ENCODE measurements at places on chromosomes 3 and 15.

GRCh38 chr15:94745371-94745770 lies 514.0 kb downstream of the MCTP2 start:
- DNase-seq: no peak

DNA sequence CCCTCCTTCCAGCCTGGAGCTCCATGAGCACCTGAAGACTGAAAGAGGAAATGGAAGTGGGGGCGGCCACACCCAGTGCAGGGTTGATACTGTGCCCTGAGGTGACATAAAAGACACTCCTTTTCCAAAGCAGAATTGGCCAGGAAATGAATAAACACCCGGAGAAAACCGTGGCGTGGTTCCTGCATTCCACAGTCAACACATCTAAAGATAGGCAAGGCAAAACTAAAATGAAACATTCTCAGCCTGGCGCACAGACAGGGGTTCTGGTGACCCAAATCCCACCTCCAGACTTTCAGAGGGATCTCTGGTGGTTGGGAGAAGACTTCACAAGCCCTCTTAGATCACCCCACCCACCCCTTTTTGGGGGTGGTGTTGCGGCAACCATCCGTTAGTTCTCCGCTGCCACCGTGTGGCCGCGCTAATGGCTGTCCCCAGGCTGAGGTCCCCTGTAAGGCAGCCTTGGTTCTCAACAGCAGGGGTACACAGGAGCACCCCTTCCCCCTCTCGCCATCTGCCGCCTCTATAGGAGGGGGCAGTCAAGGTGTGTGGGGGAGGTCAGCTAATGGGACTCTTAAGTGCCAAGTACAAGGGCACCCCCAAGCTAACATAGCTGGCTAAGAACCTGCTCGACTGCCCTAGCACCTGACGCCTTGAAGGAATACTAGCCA lies 2.5 kb upstream of the MST1R start:
- peak; percentile 50 for DNase-seq

- DNase-seq: no peak
Observed at GRCh38 chr3:160403796-160404470, 4.5 kb downstream of the SMC4 start.

- no peak for DNase-seq
Observed at GRCh38 chr3:179196098-179196497, 47.9 kb downstream of the PIK3CA start.

DNA sequence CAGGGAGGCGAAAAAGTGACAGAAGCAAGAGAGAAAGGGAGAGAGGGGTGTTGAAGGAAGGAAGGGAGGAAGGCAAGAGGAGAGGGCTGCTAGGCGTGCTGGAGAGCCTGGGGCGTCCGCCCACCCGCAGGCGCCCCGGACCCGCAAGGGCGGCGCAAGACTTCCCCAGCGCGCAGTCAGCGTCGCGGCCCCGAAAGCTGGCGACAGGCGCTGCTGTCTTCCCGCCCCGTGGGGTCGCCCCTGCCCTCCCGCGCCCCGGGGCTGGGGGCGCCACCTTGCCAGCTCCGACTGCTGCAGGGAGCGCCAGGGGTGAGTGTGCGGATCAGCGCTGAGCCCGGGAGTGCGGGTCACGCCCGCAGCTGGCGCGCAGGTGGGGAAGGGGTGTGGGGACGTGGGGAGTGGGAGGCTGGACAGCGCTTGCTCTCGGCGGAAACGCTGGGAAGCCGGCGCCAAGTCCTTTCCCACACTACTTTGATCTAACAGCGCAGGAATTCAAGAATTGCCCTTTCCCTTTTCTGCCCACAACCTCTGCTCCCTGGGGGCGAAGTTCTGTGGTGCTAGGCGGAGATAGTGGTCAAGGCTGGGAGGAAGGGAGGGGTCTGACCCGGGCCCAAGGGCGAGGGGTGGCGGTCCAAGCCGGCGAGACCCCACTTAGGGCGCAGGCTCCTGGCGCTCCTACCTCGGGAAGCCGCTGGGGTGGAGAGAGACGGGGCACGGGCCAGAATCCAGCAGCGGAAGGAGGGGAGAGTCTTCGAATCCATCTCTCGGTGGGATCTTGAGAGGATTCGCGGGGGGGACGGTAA lies 266.1 kb downstream of the CGGBP1 start:
- DNase-seq: no peak

- no peak for DNase-seq
Observed at GRCh38 chr3:112746675-112747280, 99.9 kb downstream of the CD200R1L start.

DNA sequence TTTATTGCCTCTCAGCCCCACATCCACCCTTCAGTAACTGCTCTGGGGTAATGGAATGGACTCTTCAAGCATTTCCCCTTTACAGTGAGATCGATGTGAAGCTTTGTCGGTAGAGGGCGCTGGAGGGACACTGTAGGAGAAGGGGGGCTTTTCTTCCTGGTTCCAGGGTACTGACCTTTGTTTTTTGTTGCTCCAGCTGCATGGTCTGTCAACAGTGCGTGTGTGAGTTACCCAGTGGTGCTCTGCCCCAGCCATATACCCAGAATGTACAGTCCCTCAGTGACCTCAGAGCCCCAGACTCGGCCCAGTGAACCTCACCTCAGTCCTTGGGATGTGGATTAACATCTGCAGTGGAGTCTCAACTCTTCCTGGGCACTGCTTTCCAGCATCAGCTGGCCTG lies 180.3 kb upstream of the TSC22D2 start:
- peak; percentile 15 for DNase-seq

DNA sequence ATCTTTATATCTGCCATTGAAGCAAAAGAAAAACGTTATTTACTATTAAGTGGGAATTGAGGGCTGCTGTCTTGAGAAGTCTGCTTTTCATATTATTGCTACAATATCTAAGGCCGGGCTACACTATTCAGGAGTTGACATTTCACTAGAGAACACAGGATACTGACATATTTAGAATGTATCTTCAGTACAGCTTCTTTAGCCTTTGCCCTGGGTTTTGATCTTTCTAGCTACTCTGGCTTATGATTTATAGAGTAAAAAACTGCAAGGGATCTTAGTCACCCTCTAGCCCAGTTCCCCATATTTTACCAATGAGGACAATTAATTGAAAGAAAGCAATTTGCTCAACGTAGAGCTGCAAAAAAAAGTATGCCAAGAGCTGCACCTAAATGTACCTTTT lies 307.4 kb upstream of the DPPA4 start:
- no peak for DNase-seq

DNA sequence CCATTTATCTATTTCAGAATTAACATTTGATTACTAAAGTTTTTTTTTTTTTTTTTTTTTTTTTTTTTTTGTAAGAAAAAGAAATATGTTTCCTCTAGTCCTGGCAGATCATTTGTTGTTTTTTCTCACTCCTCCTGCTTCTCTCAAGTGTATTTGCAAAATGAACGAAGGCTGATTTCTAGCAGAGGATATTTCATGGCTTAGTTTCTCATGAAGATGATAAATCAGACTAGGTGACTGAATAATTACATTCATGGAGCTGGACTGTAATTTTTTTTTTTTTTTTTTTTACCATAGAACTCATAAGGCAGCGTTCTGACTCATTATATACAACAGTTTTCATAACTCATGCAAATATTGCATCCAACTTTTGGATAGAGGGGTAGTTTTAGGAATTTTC lies 332.5 kb upstream of the SEMA6D start:
- no peak for DNase-seq

- DNase-seq: no peak
Observed at GRCh38 chr3:81723732-81724313, 37.6 kb downstream of the GBE1 start.
